Activated T-helper 2 cell treated with anti-CD3 and anti-CD28 coated beads, Interferon-gamma antibody, Interleukin-2, Interleukin-4, amounts not matched to agents 10 μg/mL and 5 μg/mL and 100 μg/mL, durations not matched to agents 14 hours and 24 hours and 36 hours (primary cell): ENCODE measurements at places on chromosomes 12 and 14. TPM values are rescaled to one million over a fixed set of nuclear protein-coding genes. Genes with fewer than 3 reads are reported as not detected.

GRCh38 chr12:19144985-19145384, 15.5 kb downstream of the PLEKHA5 start:
- H3K27ac ChIP-seq: no peak overlapping the region
- H3K27me3 ChIP-seq: no peaks in the 10 kb centered on the region
- no peaks in the 10 kb centered on the region for H3K4me1 ChIP-seq
- H3K36me3 ChIP-seq: no peaks in the 10 kb centered on the region
- no peak for DNase-seq

DNA sequence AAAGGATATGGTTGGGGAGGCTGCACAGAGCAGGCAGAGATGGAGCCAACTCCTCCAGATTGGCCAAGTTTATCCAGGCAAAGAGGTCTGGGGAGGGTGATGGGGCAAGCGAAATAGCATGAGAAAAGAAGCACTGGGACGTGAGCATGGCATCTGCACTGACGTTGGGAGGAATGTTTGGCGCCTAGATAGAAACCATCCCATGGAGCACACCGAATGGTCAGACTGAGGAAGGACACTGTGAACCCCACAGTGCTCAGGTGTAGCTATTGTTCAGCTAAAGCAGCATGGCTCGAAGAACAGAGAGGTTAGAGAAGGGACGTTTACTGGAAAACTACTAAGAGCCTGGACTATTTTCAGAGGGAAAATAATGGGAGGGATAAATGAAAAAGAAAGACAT, 387.1 kb downstream of the EMP1 start:
- no peaks in the 10 kb centered on the region for H3K27me3 ChIP-seq
- no peak overlapping the region for H3K4me3 ChIP-seq
- no peaks in the 10 kb centered on the region for H3K4me1 ChIP-seq
- DNase-seq: no peak
- H3K27ac ChIP-seq: no peak overlapping the region

DNA sequence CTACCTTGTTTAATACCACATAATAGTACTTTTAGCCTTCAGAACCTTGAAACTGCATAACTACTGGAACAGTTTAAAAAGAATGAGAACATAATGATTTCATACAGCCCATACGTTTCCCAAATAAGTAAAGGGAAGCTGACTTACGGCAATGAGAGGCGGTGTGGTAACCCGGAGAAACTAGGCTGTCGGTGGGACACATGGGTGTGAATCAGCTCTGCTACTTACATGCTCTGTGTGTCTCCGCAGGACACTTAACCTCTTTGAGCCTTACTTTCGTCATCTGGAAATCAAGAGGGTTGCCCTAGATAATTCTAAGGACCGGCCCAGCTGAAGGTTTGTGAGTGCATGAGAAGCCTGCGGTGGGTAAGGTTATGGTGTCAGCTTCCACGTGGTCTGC, 49.3 kb upstream of the PLEKHG3 start:
- H3K27ac ChIP-seq: no peak overlapping the region
- peaks cover 13% of the 10 kb centered on the region for H3K4me1 ChIP-seq
- DNase-seq: no peak

GRCh38 chr14:91693346-91693745, 38.5 kb downstream of the CATSPERB start:
- H3K27me3 ChIP-seq: no peaks in the 10 kb centered on the region
- H3K36me3 ChIP-seq: peaks cover 15% of the 10 kb centered on the region
- no peak overlapping the region for H3K27ac ChIP-seq
- H3K4me1 ChIP-seq: peaks cover 8% of the 10 kb centered on the region
- H3K4me3 ChIP-seq: no peak overlapping the region
- no peak for DNase-seq

The KCNH3 gene
- 2.1 and 2.9 TPM in 2 replicates for total RNA-seq
